ENCODE measurements at places on chromosomes 16 and 17. TPM values are rescaled to one million over a fixed set of nuclear protein-coding genes. Genes with fewer than 3 reads are reported as not detected.

GRCh38 chr17:43020030-43020621, 2.1 kb downstream of the VAT1 start:
- DNase-seq, result no peak

- DNase-seq, result no peak
Measured at GRCh38 chr17:78304549-78305037, 55.3 kb downstream of the SOCS3 start.

CES1 gene
- total RNA-seq, result 33.4 TPM

DNA sequence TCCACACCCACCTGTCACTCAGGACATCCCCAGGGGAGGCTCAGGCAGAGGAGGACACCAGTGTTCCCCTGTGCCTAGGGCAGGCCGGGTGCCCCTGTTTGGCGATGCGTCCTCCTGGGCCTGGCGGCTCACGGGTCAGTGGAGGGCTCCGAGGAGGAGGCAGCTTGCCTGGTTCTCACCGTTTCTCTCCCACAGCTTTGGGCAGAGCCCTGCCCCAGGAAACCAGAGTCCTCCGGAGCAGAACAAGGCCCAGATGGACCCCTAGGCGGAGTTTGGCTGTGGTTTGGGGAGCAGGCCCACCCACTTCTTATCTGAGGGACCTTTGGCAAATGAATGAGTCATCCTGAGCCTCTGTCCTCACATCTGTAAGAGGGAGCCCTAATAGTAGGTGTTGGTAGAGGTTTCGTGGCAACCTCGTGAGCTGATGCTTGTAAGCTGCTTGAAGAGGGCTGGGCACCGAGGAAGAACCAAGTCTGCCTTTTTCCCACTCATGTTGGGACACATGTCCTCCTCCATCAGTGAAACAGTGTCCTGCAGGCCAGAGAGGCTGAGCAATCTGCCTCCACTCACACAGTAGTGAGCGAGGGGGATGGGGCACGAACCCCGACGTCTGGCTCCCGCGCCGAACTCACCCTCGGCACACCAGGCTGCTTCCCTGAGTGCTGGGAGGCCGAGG, 247.0 kb upstream of the CIBAR2 start:
- no peak for DNase-seq

DNA sequence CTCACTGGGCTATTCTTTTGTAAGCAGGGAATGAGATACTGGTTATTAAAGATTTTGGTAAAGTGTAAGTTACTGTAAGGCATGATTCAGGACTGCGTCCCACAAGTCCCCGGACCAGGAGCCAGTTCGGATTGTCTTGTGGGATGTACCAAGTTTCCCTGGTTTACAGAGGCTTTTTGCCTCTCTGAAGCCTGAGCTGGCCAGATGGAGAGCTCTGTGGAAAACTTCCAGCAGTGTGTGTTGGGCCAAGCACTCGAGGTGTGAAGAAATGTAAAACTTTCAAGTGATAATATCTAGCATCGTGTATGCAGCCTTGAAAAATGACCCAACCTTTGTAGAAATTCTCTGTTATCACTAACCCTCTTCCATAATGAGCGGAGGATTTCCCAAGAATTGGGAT, 2.4 kb downstream of the EPN2 start:
- DNase-seq, result no peak

GPR139 gene
- total RNA-seq, result not detected

- DNase-seq, result no peak
Measured at GRCh38 chr16:74868501-74868900, 93.9 kb upstream of the FA2H start.

GRCh38 chr16:89237733-89238132, 20.2 kb downstream of the ZNF778 start:
- DNase-seq, result no peak

GRCh38 chr16:75792771-75793492, 66.6 kb upstream of the CPHXL start:
- DNase-seq, result no peak

GRCh38 chr16:56984639-56985038, 4.7 kb upstream of the NLRC5 start:
- DNase-seq, result no peak

DNA sequence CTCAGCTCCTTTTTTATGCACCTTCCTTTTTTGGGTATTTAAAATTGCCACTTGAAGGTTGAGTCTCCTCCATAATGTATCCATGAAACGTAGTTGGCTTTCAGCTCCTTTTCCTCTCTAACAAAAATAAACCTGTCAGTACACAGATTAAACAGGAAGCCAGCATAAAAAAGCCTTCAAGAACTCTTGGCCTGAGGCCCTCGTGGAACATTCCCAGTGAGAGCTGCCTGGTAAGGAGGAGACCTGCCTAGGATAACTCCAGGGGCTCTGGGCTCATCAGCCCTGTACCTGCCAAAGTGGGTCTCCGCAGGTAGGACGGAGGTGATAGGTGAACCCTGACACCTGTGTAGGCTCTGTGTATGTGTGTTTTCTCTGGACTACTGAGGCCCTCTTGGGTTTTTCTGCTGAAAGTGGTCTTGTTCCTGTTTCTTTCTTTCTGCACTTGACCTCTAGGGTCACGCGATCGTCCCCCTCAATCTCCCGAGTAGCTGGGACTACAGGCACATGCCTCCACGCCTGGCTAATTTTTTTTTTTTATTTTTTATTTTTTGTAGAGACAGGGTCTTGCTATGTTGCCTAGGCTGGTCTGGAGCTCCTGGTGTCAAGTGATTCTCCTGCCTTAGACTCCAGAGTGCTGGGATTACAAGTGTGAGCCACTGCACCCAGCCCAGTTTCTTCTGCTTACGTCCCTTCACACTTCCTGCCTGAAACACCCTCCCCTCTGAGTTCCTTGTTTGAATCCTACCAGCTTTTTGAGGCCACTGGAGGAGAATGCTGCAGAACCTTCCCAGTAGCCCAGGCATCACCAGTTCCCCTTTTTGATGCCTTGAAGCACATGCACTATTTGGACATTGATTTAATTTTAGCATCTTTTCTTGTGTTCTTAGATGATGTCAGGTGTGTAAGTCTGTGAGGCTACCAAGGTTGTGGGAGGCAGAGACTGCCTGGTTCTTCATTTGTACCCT, 9.8 kb downstream of the PGS1 start:
- DNase-seq, result no peak

MPP3 gene
- total RNA-seq, result 3.7 TPM

DNA sequence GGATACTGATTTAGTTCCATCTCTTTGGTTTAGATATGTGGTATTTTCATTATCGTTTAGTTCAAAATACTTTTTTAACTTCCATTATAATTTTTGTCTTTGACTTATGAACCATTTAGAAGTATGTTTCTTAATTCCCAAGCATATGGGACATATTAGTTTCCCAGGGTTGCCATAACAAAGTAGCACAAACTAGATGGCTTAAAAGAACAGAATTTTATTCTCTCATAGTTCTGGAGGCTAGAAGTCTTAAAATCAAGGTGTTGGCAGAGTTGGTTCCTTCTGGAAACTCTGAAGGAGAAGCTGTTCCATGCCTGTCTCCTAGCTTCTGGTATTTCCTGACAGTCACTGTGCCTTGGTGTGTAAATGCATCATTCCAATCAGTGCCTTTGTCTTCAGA, 291.5 kb upstream of the AXIN2 start:
- no peak for DNase-seq

- no peak for DNase-seq
Measured at GRCh38 chr16:10865991-10866966, 10.7 kb upstream of the CIITA start.

GRCh38 chr17:48767263-48767774, 38.8 kb upstream of the HOXB13 start:
- no peak for DNase-seq

DNA sequence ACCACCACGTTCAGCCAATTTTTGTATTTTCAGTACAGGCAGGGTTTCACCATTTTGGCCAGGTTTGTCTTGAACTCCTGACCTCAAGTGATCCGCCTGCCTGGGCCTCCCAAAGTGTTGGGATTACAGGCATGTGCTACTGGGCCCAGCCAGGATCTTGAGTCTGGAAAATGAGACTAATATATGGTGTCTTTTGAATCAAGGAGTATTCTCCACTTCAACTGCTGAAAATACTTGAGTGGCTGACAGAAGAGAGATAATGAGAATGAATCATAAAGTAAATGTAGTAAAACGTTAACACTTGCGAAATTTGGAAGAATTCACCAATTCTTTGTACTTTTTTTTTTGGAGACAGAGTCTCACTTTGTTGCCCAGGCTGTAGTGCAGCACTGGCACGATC, 16.6 kb downstream of the SMYD4 start:
- DNase-seq, result no peak

- no peak for DNase-seq
Measured at GRCh38 chr16:27761816-27762215, 211.9 kb downstream of the KATNIP start.

DNA sequence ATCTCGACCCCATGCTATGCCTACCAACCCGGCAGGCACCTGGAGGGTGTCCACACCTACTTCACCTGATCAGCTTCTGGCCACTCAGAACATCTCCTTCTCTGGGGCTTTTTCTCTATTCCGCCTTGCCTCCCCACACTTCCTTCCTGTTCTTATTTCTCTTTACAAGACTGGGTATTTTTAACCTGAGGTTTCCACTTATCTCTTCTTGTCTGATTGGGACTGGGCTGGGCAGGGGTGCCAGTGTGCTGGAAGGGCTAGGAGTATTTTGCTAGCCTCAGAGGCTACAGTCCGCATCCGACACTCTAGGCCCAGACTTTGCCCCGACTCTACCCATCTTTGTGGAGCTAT, 26.2 kb upstream of the ZNF652 start:
- no peak for DNase-seq

SCGB1C2 gene
- total RNA-seq, result not detected

DNA sequence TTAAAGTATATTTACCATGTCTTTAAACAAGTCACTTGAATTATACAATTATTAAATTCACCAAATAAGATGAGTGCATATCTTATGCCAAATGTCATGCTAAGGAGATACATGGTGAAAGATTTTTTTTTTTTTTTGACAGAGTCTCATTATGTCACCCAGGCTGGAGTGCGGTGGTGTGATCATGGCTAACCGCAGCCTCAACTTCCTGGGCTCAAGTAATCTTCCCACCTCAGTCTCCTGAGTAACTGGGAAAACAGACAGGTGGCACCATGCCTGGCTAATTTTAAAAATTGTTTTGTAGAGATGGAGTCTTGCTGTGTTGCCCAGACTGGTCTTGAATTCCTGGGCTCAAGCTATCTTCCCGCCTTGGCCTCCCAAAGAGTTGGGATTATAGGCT, 149.0 kb upstream of the GOT2 start:
- no peak for DNase-seq

GRCh38 chr16:80369138-80369958, 171.4 kb upstream of the DYNLRB2 start:
- DNase-seq, result no peak

DNA sequence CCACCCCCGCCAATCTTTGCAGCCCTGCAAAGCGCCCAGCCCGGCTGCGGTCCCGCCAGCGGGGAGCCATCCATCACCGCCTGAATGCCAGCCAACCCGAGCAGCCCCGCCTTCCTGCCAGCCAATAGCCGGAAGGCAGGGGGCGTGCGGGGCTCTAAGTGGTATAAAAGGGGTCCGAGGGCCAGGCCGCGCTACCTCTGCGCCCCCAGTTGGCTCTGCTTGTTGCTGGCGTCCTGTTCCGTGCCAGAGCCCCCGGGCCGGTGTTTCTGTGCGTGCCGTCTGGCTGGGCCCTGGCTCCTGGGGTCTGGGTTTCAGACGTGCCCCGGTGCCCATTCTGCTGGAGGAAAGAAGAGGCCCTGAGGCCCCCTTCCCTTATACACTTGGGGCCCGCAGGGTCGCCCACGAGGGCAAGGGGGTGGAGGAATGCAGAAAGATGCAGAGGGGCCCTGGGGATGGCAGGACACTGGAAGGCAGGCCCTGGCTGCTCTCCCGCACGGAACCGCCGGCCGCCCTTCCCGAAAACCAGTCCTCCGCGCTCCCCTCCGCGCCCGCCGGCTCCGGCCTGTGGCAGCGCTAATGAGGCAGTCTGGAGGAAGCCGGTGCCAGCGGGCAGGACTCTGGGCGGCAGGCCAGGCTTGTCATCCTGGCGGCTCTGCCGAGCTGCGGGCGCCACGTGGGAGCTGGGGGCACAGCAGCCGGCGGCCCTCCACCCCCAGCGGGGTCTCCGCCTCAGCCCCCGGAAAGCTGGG, 14.0 kb downstream of the COPZ2 start:
- DNase-seq, result peak; percentile 86

PRCD gene
- 0.92 TPM for total RNA-seq

- peak; percentile 90 for DNase-seq
Measured at GRCh38 chr16:85615014-85615851, 2.1 kb downstream of the GSE1 start.

DNA sequence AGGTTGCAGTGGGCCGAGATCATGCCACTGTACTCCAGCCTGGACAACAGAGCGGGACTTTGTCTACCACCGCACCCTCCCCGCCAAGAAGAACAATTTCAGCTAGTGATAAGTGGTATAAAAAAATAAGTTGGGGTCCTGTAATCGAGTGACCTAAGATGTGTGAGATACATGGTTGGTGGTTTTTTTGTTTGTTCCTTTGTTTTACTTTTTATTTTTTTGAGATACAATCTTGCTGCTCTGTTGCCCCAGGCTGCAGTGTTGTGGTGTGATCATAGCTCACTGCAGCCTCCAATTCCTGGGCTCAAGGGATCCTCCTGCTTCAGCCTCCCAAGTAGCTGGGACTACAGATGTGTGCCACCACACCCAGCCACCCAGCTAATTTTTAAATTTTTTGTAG, 58.7 kb downstream of the PITPNC1 start:
- DNase-seq, result no peak

DNA sequence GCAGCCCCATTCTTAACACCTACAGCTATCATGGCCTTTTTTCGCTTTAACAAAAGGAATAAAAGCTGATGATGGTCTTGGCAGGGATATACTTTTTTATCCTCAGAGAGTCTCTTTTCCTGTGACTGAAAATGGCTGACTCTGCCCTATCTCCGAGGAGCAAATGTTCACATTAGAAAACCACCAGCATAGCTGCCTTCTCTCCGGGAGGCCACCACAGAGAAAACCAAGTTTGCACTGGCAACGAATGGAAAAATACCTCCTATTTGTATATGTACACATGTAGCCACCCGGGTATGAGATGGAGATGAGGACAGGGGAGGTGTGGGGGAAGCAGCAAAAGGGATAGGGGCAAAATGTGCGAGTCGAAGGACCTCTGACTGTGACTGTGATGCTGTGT, 88.2 kb downstream of the STX8 start:
- no peak for DNase-seq

DNA sequence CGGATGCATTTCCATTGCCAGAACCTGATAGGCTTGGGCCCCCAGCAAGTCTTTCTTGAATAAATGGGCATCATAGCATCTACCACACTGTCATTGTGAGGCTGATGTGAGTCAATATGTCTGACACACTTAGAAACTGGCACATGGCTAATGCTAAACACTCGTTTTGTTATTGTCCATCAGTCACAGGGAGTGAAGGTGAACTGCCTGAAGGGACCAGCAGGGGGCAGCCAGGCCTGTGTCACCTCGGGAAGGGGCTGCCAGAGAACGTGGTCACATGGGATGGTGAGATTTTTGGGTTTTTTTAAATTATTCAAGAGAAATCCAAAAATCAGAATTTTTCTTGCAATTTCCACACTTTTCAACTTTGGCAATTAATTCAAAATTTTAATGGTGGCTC, 831 bp upstream of the RCVRN start:
- DNase-seq, result peak; percentile 24

NPIPB6 gene
- 4.0 TPM for total RNA-seq

- no peak for DNase-seq
Measured at GRCh38 chr17:14595656-14596055, 294.8 kb downstream of the HS3ST3B1 start.

GRCh38 chr17:2054512-2055291, at the start of gene HIC1:
HIC1 (plus strand) TSS chr17:2055103; CDS start chr17:2056691, 1,588 bp downstream.
- DNase-seq, result no peak

- no peak for DNase-seq
Measured at GRCh38 chr17:17702449-17703139, 21.3 kb downstream of the RAI1 start.
